ENCODE measurements at places on chromosomes 16 and 17.

DNA sequence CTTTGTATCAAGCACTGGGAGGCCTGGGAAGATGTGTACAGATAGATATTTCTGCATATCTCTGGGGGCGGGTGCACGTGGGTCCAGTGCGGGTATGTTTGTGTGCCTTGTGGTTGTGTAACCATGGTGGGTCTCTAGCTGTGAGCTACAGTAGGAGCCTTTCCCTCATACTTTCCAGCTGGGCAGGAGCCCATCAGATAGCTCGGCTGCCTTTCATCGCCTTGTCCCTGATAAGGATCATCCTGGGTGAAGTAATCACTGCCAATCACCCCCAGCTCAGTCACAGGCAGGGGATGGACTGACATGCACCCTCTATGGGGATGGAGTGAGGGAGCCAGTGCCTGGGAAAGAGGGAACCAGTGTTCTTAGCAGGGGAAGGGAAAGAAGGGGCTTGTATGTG, 3.2 kb upstream of the SCRN2 start:
- peak; percentile 12 for DNase-seq

DNA sequence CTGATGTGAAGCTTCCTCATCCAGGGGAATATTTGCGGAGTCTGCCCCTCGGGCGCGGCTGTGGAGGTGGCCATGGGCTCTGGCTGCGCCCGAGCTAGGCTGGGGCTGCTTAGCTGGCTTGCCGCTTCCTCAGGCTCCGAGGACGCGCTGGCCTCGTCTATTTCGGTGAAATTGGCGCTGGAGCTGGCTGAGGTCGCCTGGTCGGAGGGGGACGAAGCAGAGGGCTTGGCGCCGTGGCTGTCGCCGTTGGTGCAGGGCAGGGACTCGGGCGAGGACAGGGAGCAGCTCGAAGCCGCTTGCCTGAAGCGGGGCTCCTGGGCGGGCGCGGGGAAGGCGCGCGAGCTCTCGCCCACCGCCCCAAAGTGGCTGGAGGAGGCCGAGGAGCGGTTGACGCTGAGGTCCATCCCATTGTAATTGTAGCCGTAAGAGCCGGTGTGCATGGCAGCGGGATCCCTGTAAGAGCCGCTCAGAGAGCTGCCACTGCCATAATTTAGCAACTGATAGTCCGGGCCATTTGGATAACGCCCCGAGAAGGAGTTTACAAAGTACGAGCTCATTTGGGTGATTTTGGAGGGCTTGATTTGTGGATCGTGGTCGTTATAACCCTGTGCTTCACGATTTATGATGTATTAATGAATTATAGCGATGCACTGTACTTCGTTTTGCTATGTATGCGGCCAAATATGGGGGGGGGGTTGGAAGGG, at the start of gene HOXB5:
TSS of gene HOXB5 (minus strand) at position 654 of the 704 bp plus-strand sequence. CDS start at position 557, 97 bp downstream.
- no peak for DNase-seq

DNA sequence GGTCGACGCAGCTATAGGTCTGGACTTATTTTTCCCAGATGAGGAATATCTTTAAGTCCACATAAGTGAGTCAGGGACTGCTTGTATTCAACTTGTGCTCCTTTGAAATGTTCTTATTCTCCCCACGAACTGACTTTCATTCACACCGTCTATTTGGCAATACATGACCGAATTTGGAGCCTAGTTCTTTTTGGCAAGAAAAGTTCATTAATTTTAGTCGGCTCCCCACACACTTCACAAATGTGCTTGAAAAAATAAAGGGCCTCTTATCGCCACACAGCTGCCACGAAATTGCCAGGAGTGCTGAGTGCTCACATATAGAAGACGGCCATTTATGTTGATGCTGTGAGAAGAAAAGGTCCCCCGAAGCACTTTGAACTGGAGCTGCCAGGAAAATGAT, 152.6 kb downstream of the PRKCA start:
- DNase-seq, result no peak

DNA sequence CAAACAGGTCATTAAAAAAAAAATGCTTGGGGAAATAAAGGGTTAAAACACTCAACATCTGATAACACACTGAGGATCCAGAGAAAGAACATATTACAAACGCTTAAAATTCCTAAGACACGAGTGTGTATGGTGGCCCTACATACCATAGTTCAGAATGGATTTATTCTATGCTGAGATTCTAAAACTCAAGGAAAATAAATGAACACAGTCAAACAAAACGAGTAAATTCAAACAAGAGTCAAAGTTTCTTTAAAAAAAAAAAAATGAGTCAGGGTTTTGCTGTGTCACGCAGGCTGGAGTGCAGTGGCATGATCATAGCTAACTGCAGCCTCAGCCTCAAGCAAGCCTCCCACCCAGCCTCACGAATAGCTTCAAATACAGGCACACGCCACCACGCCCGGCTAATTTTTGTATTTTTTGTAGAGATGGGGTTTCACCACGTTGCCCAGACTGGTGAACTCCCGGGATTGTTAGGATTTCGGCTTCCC, 17.4 kb downstream of the CRK start:
- peak; percentile 81 for DNase-seq

- peak; percentile 82 for DNase-seq
Measured at GRCh38 chr16:67268136-67268579, 11.2 kb upstream of the PLEKHG4 start.

GRCh38 chr17:50918933-50919296, 52.8 kb upstream of the TOB1 start:
- DNase-seq, result no peak

DNA sequence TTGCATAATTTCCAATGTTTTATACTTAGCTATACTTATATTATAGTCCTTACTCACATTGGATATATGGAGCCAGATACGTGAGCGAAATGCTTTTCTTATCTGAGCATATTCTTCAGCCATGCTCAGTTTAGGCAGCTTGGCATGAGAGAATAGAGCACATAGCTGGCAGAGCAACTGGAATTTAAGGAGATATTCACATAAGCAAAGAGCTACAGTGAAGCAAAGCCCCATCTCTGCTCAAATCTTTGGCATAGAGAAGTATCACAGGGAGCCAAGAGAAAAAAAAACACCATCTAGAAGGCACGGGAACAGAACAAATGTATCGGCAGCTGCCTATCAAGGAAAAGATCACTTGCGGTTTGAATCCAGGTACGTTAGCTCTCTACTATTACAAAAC, 734.2 kb upstream of the KIF2B start:
- DNase-seq, result no peak

GRCh38 chr17:77392376-77393273, 251.9 kb downstream of the SEC14L1 start:
- DNase-seq, result no peak

GRCh38 chr16:59330019-59330670, 596.0 kb upstream of the GOT2 start:
- peak; percentile 78 for DNase-seq

DNA sequence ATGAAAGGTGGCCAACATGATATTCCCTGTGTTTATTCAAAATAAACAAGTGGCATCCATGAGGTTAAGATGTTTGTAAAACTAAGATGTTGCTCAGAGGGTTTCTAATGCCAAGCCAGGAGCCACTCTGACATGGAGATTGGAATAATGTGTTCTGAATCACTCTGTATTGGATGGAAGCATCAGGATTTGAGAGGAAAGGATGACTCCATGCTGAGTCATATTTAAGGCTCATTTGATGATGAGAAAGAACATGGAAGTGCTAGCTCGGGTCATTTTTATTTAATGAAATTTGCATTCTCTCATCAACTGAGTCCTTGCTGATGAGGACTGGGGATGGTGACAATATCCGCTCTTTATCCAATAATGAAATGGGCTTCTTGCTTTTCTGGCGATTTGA, 6.2 kb downstream of the VAT1L start:
- DNase-seq, result peak; percentile 83

- DNase-seq, result peak; percentile 73
Measured at GRCh38 chr16:20866145-20866772, 33.9 kb downstream of the DCUN1D3 start.

- DNase-seq, result no peak
Measured at GRCh38 chr16:49348408-49349176, 25.0 kb upstream of the C16orf78 start.

GRCh38 chr17:44467108-44467507, 36.1 kb downstream of the GPATCH8 start:
- no peak for DNase-seq

DNA sequence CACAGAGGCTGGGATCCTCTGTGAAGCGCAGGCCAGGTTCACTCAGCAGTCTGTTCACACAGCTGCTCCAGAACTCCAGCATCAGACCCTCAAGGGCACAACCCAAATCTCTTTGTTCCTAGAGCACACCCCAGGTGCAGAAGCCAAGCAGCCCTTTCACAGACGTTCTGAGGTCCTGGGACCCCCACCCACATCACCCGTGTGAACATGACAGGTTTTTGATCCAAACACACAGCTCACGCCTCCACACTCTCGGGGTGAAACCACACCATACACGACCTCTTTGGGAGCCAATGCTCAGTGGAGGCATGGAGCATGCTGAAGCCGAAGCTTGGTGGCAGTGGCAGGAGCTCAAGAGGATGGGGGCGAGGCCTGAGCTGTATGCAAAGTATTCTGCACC, 97.4 kb downstream of the ZNF778 start:
- no peak for DNase-seq

GRCh38 chr16:11682655-11683096, 14.4 kb downstream of the SNN start:
- DNase-seq, result peak; percentile 86

DNA sequence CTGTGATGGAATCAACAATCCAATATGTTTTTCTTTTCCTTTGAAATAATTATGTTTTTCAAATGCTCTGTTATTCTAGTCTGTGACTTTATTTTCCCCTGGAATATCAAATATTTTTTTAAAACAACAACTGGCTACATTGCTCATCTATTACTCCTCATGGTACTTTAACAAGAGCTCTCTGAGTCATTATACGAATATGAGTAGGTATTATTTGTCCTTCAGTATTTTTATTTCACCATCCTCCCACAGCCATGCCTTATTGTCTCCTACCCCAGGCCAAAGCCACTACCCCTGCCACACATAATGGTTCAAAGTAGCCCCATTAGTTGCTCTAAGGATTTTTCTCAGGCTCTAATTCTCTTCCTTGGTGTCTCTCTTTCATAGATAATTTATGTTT, 1572.3 kb downstream of the CDH8 start:
- DNase-seq, result no peak

GRCh38 chr16:86432691-86433090, 77.6 kb upstream of the FOXF1 start:
- DNase-seq, result no peak

DNA sequence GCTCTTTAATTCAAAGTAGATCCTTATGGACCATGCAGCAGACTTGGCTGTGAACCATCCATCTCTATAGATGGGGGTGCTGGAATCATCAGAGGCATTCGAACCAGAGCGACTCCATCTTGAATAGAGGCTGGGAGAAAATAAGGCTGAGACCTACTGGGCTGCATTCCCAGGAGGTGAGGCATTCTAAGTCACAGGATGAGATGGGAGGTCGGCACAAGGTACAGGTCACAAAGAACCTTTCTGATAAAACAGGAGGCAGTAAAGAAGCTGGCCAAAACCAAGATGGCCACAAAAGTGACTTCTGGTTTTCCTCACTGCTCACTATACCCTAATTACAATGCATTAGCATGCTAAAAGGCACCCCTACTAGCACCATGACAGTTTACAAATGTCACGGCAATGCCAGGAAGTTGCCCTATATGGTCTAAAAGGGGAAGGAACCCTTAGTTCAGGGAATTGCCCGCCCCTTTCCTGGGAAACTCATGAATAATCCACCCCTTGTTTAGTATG, 89.2 kb upstream of the BRD7 start:
- no peak for DNase-seq

DNA sequence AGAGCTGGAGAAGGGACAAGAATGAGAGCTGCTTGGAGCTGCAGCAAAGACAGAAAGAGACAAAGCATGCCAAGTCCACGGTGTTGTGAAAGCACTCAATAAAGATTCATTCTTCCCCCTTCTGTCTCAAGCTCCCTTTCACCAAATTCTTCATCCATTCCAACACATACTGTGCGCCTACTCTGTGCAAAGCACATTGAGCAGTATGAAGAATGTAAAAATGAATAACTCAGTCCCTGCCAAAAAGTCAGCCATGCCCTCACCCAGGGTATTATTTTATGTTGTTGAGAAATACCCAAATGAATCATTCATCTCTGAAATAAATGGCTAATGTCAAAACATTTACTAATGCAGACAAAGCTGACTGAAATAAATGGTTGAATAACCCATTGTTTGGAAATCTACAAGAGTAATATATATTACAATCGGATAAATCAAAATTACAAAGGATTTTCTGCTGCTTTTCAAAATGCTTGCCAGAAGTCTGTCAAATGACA, 282.9 kb upstream of the IRX5 start:
- DNase-seq, result peak; percentile 71

DNA sequence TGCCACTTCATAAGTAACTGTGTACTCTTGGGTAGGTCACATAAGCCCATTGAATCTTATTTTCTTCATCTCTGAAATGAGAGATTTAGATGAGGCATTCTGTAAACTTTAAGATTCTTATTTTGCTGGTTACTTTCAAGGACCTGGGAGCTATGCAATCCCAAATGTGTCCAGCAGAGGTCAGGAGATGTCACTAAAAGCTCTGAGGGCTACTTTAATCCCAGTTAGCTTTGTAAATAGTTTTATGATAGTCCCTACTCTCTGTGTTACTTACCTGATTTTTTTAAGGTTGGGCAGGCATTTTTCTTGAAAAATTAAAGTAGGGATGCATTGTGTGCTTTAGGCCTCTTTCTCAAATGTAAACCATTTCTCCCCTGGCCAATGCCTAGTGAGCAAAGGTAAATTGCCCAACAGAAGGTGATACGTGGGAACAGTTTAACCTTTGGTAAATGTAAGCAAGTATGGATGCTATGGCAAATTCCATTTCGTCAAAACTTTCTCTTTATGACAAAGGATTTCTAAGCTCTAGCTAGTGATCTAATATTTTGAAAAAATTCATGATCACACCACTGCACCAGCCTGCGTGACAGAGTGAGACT, 57.1 kb upstream of the WSB1 start:
- peak; percentile 53 for DNase-seq
